ENCODE measurements at places on chromosomes 16 and 17.

GRCh38 chr16:53991754-53992378, 287.9 kb downstream of the FTO start:
- DNase-seq: no peak

DNA sequence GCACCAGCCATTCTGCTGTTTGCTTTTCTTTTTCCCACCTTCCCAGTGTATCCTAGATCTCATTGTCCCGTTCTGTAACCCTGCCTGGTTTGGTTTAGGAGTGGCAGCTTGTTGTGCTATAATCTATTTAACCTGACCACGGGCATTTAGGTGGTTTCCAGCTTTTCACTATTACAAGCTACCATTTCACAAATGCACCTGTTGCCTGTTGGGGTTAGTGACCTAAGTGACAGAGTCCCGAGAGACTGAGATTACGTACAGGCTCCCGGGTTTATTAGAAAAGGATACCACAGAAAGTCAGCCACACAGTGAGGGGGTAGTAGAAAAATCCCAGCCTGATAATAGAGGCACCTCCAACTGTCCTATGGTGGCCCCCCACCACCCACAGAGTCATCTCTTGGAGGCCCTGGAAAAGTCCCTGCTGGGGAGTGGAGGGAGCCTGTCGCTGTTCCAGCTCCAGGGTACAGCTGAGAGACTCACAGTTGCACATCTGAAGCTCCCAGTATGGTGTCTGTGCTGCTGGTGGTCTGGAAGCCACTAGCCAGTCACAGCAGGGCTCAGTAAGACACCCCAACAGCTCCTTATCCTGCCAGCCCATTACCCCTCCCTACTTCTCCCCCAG, 21.2 kb downstream of the CLEC16A start:
- no peak for DNase-seq

DNA sequence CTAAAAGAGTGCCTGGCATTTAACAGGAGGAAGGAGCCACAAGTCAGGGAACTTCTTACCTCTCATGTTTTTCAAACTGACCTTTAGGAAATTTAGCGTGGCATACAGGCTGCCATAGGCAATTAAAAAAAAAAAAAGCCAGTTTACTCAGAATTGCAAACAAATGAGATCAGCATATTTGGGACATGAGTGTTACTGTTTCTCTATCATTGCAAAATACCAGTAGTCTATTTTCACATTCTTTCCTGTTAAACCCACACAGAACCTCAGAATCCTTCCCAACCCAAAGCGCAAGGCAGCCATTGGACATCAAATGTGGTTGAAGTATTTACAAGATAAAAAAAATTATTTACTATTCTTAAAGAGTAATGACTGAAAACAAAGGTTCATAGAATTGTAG, 366.4 kb upstream of the DYNLRB2 start:
- no peak for DNase-seq

- DNase-seq: no peak
These were observed 231.5 kb downstream of the MRTFB start for GRCh38 chr16:14302399-14303181.

DNA sequence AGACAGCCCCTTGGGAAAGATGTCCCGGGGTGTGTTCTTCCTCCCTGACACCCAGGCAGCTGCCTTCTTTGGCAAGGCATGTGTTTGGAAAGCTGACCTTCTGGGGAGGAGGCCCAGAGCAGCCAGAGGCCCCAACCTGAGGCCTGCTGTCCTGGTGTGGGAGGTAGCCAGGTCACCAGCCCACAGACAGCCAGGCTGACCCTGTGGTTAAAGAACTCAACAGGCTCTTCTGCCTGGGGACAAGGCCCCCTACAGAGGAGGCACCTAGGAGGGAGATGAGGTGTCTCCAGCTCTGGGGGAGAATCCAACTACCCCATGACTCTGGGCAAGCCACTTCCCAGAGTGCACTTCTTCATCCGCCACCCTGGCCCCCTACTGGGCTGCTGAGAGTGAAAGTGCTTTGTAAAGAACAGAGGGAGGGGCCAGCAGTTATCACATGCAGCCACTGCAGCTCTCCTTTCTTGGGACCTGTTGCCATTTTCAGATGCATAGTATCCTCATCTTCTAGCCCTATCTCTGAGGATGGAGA, 13.1 kb upstream of the SREBF1 start:
- DNase-seq: no peak

- DNase-seq: no peak
These were observed at the start of gene HOXB2 for GRCh38 chr17:48545022-48545375. HOXB2 (minus strand) TSS chr17:48545109; CDS start chr17:48544911, 198 bp downstream.

DNA sequence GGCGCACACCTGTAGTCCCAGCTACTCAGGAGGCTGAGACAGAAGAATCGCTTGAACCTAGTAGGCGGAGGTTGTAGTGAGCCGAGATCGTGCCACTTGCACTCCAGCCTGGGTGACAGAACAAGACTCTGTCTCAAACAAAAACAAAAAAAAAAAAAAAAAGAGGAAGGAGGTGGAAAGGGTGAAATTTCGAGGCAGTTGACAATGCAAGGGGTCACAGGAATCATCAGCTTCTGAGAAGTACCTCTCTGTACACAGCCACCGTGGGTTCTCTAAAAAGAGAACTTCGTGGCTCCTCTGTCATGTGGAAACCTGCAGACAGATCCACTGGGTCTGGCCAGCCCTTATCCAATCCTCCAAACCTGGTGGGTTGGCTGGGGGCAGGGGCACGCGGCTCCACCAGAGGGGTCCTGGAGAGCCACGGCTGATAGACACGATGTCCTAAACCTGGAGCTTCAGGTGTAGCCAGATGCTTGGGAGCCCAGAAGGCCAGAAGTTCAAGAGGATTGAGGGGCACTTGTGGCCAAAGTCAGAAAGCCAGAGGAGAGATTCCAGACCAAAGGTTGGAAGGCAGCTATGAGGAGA, 540 bp upstream of the CD300LF start:
- no peak for DNase-seq

DNA sequence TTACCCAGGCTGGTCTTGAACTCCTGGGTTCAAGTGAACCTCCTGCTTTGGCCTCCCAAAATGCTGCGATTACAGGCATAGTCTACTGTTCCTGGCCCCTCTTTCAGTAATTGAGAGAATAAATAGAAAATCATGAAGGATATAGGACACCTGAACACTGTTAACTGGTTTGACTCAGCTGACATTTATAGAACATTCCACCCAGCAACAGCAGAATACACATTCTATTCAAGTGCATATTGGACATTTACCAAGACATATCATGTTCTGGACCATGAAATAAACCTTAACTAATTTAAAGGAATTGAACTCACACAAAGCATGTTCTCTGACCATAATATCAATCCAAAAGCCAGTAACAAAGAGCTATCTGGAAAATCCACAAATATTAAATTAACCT, 19.8 kb upstream of the BAIAP2 start:
- DNase-seq: no peak

DNA sequence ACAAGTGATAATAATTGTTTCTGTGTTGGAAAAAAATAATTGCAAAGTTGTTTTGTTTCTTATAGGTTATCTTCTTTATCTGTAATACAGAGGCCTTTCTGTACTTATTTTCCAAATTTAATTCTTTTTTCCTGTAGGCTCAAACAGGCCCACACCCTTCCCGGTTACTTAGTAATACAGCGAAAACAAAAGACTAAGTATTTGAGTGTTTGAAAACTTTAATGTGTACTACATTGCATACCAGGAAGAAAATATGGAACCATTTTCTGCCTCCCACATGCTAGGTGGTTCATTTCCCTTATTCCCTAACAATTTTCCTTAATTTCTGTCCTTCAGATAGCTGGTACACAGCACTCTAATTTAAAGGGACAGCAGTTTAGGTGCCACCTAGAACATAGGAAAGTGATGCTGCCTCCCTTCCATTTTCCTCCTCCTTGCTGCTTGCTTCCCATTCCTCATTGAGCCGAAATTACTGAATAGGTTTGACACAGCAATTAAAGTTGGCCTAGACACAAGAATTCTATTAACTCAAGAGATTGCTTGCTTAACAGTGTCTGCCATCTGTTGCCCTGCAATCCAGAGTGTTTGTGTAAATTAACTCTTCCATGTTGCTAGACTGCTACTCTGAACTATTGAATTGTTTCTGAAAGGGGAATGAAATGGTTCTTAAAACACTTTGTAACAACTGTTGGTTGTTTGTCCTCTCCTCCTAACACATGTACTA, 24.2 kb downstream of the CYB5B start:
- no peak for DNase-seq

GRCh38 chr17:63309021-63309420, 137.1 kb downstream of the CYB561 start:
- DNase-seq: no peak

DNA sequence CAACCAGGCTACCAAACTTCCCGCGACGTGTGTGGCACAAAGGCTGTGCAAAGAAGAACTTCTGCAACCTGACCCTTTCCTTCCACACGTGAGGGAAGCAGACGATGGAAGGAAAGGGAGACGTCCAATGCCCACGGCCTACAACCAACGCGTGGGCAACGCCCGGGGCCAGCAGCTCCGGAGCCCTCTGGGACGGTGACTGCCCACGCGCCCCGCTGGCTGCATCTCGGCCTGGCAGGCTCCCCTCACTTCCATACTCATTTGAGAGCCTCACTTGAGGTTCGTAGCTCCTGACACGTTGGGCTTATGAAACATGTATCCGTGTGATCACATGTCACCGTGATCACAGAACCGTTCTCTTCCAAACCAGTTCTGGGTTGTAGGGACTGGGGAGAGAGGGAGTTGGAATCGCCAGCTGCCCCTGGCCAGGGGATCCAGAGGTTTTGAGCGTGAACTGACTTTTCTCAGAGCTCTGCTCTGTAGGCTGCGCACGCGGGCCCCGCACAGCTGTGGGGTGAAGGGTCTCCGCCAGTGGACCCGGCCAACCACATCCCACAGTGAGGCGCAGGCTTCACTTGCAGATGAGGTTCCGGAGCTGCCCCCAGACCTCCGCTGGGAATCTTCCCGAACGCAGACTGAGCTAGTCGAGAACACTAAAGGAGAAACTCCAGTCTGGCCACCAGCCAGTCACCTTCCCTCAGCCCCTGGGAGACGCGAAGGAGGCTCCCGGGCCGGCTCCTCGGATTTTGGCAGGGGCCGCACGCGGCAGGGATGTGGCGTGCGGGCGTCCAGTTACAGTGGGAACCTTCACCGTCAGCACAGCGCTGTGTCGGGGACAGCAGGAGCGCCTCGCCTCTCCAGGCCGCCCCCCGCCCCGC, 1.0 kb downstream of the LMF1 start:
- DNase-seq: no peak

DNA sequence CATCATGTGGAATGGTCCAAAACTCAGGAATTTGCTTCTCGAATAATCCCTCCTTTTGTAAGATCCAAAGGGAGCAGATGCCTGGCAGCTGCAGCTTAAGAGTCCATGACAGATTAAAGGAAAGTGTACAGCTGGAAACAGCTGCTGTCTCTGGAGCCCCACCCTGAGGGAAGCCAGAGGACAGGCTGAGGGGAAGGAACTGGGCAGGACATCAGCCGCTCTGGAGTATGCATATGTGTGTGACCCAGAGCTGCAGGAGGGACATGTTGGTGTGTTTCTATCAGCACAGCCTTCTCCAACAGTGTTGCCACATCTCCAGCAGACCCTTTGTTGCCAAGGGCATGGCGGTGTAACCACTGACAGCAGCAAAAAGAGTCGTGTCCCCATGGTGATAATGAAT, 46.2 kb downstream of the CYB561 start:
- DNase-seq: no peak

- no peak for DNase-seq
These were observed 189.7 kb upstream of the ZFHX3 start for GRCh38 chr16:73237601-73238000.
